IgD-negative memory B cell (primary cell): ENCODE measurements at places on chromosomes 7 and 10. TPM values are rescaled to one million over a fixed set of nuclear protein-coding genes. Genes with fewer than 3 reads are reported as not detected.

The XRCC2 gene
- 0.43 TPM for polyA plus RNA-seq

The SKIDA1 gene
- not detected for polyA plus RNA-seq

The ITGA8 gene
- not detected for polyA plus RNA-seq

The OPALIN gene
- not detected for polyA plus RNA-seq

The SNCG gene
- polyA plus RNA-seq: not detected

The MSMB gene
- not detected for polyA plus RNA-seq

The ZPBP gene
- not detected for polyA plus RNA-seq

The MYPN gene
- polyA plus RNA-seq: not detected

The PARG gene
- 16.7 TPM for polyA plus RNA-seq

The ING3 gene
- polyA plus RNA-seq: 29.4 TPM

The JCAD gene
- not detected for polyA plus RNA-seq

The GATA3 gene
- polyA plus RNA-seq: 2.0 TPM

The HTR5A gene
- not detected for polyA plus RNA-seq

The CPA5 gene
- not detected for polyA plus RNA-seq

The MRC1 gene
- not detected for polyA plus RNA-seq

The INHBA gene
- not detected for polyA plus RNA-seq

The LRRTM3 gene
- polyA plus RNA-seq: not detected

The EPO gene
- polyA plus RNA-seq: not detected

The CYP3A7 gene
- polyA plus RNA-seq: not detected

The CLDN15 gene
- polyA plus RNA-seq: 2.2 TPM

The GTF2IRD2 gene
- polyA plus RNA-seq: 12.6 TPM

The IKZF5 gene
- 13.9 TPM for polyA plus RNA-seq

The TMEM139 gene
- not detected for polyA plus RNA-seq

The ADRA2A gene
- not detected for polyA plus RNA-seq

The OR6B1 gene
- not detected for polyA plus RNA-seq

The MMD2 gene
- not detected for polyA plus RNA-seq

The FAM241B gene
- 1.2 TPM for polyA plus RNA-seq

The CCL24 gene
- polyA plus RNA-seq: not detected

The GPR85 gene
- polyA plus RNA-seq: not detected

The DYNC1I1 gene
- polyA plus RNA-seq: not detected

The SEMA3A gene
- polyA plus RNA-seq: 0.08 TPM

The TRIM50 gene
- polyA plus RNA-seq: not detected

The HOXA6 gene
- 0.39 TPM for polyA plus RNA-seq

The ALOX5 gene
- polyA plus RNA-seq: 193 TPM

The OR6V1 gene
- polyA plus RNA-seq: not detected

The PAPOLB gene
- polyA plus RNA-seq: not detected

The CPA2 gene
- not detected for polyA plus RNA-seq

The ZRANB1 gene
- polyA plus RNA-seq: 8.4 TPM

The SPDYE8 gene
- 0.19 TPM for polyA plus RNA-seq

The ANKRD2 gene
- not detected for polyA plus RNA-seq

The ECHS1 gene
- polyA plus RNA-seq: 117 TPM

The ATP6V0E2 gene
- 51.8 TPM for polyA plus RNA-seq

The STEAP1B gene
- 3.4 TPM for polyA plus RNA-seq

The TWIST1 gene
- not detected for polyA plus RNA-seq

The ATXN7L1 gene
- polyA plus RNA-seq: 17.8 TPM

The NUTM2E gene
- not detected for polyA plus RNA-seq

The ADK gene
- polyA plus RNA-seq: 196 TPM

The NUDT13 gene
- polyA plus RNA-seq: 1.3 TPM

The VPS41 gene
- 45.4 TPM for polyA plus RNA-seq

The SAP25 gene
- 0.73 TPM for polyA plus RNA-seq

The SCIN gene
- 1.6 TPM for polyA plus RNA-seq

The CACNB2 gene
- 0.79 TPM for polyA plus RNA-seq

The CXCL12 gene
- not detected for polyA plus RNA-seq

The NODAL gene
- polyA plus RNA-seq: not detected

The CTAGE8 gene
- 0.33 TPM for polyA plus RNA-seq

The ACHE gene
- not detected for polyA plus RNA-seq
